Neural crest cell (in vitro differentiated cells): ENCODE measurements at places on chromosomes 5 and 9.

- no peak for DNase-seq
These were observed 31.7 kb downstream of the MTX3 start for GRCh38 chr5:79959407-79959806.

- no peak for DNase-seq
These were observed 77.8 kb downstream of the TENT4A start for GRCh38 chr5:6791031-6791430.

- DNase-seq, result no peak
These were observed 135.8 kb downstream of the PCSK1 start for GRCh38 chr5:96297290-96297689.

- DNase-seq, result no peak
These were observed 1.1 kb downstream of the CRAT start for GRCh38 chr9:129109537-129109903.

- no peak for DNase-seq
These were observed 202.6 kb downstream of the NR3C1 start for GRCh38 chr5:143200781-143201398.

DNA sequence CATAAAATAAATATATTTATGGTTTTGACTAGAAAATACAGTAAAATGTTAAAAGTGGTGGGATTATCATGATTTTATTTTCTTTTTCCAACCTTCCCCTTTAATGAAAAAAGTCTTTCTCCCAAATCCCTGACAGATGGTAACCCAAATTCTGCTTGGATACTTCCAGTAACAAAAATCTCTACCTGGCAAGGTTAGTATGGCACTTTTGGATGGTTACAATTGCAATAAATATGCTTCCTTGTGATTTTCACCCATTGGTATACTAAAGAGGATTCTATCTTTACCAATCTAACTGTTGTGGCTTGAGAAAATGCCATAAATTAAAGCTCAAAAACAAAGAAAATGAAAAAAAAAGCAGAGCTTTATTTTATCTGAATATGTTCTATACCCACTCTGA, 62.8 kb downstream of the GABRB2 start:
- DNase-seq, result no peak

GRCh38 chr5:151258201-151258611, 5.2 kb downstream of the GM2A start:
- DNase-seq, result no peak

DNA sequence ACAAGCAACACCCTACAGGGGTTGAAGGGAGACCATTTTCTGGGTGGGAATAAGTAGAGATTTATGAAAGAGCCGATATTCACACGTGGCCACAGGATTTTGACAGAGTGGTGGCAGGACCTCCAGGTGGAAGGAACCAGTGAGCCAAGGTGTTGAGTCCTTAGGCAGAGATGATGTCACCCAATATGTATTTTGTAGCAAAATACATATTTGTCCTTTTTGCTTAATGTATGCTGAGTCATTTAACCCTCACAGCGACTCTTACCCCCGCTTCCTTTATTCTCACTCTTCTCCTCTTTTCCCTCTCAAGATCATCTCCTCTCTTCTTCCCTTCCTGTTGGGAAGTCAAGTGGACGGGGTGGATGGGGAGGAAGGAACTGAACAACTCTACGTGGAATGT, 215.7 kb upstream of the S1PR3 start:
- no peak for DNase-seq

DNA sequence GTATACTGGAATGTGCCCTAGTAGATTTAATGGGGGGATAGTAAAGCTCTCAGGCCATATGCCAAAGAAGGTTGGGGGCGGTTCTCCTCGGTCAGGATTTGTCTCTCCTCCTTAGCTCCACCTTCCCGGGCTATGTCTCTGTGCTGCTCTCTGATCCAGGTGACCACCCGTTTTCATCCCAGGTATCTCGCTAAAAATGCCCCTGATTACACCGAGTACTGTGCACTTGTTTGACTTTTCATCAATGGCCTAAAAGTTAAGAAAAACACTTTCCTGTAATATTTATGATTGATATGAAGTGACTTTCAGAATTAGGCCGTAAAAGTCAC, 724 bp downstream of the NDUFS6 start:
- DNase-seq, result no peak

GRCh38 chr9:132023419-132024180, 56.1 kb downstream of the MED27 start:
- DNase-seq, result no peak

GRCh38 chr5:139283252-139284166, 10.0 kb upstream of the MATR3 start:
- DNase-seq, result no peak
